Fibroblast of pulmonary artery (primary cell): ENCODE measurements at places on chromosomes 5 and 9.
A peak's percentile ranks its signal among the peaks of the same experiment; 100 is the strongest.

GRCh38 chr5:168327451-168327850, 36.0 kb downstream of the WWC1 start:
- DNase-seq = no peak

GRCh38 chr5:137587919-137588318, 88.8 kb upstream of the SPOCK1 start:
- DNase-seq = no peak

DNA sequence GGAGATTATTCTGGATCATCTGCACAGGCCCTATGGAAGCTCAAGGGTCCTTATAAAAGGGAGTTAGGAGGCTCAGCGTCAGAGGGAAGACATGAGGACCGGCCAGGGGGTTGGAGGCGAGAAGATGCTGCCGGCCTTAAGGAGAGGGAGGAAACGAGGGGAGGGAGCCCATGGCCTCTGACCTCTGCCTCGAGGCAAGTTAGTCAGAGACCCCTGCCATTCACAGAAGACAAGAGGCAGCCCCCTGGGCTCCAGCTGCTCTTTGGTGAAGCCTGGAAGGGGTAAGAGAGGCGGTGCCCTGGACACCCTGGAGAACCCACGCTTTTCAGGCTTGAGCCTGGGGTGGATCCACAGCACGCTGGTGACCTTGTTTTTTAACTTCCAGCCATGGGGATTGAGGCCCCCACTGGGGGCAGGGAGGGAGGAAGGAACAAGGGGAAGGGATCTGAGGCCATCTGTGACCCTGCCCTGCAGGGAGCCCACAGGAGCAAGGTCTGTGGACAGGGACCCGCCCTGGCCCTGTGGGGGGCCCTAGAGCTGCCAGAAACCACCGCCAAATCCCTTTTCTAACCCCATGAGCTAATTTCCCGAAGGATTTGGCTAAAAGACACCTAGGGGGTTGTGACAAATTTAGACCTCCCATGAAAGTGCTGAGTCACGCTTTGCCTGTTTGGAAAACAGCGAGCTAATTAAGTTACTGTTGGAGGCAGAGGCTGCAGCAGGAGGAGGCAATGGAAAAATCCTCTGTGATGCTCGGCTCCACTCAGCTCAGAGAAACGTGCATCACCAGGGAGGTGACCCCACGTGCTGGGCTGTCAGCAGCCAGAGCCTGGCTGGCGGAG, 49.7 kb downstream of the OLFM1 start:
- DNase-seq = peak; percentile 7

- DNase-seq = no peak
Observed at GRCh38 chr5:76861612-76862011, 11.8 kb downstream of the S100Z start.

- DNase-seq = no peak
Observed at GRCh38 chr9:98288881-98289280, 33.4 kb upstream of the TBC1D2 start.

DNA sequence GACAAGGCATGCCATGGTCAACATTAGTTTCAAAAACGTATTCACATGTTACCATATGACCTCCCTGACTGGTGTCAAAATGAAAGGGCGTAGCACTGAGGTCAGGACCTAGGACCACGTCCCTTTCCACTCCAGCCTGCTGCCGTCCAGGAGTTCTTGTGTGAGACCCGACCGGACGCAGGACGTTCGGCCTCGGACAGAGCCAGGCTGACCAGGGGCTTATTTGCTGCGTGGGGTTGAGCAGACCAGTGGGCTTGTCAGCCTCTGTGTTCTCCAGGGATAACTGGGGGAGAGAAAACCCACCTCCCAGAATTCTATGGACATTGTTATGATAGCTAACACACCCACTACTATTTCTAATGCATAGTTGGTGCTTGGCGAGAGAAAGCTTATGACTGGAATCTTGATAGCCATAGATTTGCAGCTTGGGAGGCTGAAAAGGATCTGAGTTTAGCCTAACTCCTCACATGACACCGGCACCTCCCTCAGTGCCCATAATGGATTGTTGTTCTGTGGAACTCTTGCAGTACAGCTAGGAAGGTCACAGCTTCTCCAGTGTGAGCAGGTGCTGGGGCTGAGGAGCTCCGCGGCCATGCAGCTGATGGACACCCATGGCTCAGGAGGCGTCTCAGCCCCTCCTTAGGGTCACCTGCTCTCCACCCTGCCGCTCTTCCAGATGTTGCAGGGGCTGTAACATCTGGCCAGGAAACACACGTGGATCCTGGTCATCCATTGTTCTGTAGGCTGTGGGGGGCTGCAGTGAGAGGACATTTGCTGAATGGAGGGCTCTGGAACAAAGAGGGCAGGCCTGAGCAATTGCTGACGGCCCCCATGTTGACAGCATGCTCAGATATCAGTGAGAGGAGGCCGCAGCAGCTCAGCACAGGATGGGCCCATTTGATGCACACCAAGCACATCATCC, 368.4 kb downstream of the IRX2 start:
- DNase-seq = no peak

GRCh38 chr9:75490326-75490725, 400.1 kb upstream of the PCSK5 start:
- DNase-seq = no peak

- DNase-seq = no peak
Observed at GRCh38 chr5:94360382-94361130, 257.8 kb downstream of the KIAA0825 start.

- peak; percentile 1 for DNase-seq
Observed at GRCh38 chr5:1840741-1841521, 39.7 kb downstream of the NDUFS6 start.

DNA sequence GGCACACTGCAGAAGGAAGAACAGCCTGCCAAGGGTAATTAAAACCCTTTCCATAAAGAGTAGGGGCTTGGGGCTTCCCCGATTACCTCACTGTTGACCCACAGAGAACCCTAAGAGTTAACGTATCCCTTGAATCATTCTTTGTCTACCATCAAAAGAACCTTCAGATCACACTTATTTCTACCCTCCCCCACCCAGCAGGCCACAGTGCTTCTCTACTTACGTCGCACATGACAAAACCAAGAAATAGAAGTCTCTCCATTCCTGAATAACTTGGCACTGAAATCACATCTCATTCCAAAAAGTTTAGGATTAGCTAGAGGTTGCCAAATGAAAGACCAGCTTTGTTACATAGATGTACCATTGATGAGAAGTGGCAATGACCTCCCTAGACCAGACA, 268.7 kb upstream of the GAS1 start:
- DNase-seq = no peak

- no peak for DNase-seq
Observed at GRCh38 chr5:135504376-135504775, 31.4 kb downstream of the NEUROG1 start.

DNA sequence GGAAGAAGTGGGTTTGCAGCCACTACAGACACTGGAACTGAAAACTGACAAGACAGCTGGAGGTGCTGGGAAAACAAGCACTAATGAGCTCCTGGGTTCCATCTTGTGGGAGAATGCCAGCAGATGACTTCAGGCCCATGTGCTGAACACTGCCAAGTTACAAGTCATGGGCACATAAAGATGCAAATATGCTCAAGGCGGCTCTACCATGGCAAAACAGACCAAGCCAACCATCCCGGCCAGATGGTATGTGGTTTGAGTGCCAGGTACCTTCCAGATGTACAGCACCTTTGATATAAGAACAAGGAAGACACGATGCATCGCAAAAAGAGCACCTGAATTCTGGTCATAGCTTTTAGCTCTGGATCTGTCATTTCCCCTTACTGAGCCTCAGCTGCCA, 19.9 kb downstream of the TNFSF8 start:
- no peak for DNase-seq

DNA sequence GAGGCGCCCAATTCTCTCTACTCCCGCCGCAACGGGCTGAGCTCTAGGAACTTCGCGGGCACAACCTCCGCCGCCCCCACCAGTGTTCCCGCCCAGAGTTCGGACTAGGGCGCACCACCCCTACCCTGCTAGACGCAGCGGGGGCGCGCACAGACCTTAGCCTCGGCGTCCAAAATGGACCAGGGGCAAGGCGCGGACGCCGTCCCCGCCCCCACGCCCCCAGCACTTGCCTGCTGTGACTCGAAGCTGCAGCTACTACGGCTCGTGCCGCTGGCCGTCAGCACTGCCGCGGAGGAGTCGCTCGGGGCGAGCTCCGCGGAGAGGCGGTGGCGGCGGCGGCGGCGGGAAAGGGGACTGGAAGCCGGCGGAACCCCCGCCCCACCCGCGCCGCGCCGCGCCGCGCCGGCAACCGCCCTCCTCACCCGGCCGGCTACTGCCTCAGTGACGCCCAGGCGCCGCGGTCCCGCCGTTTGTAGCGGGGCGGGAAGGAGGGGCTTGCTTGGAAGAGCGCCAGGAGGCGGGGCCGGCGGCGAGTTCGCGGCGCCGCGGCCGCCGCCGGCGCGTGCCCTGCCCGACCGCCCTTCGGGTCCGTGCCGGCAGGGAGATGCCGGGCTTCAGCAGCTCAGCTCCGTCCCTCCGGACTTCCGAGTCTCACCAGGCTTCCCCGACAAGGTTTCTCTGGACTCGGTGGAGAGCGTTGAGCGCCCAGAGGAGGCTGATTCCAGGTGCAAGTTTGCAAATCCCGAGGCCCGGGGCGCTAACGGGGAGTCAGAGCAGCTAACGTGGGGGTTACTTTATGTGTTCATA, 4.5 kb downstream of the ELAVL2 start:
- DNase-seq = no peak

- DNase-seq = no peak
Observed at GRCh38 chr5:124888050-124888506, 141.6 kb upstream of the ZNF608 start.

DNA sequence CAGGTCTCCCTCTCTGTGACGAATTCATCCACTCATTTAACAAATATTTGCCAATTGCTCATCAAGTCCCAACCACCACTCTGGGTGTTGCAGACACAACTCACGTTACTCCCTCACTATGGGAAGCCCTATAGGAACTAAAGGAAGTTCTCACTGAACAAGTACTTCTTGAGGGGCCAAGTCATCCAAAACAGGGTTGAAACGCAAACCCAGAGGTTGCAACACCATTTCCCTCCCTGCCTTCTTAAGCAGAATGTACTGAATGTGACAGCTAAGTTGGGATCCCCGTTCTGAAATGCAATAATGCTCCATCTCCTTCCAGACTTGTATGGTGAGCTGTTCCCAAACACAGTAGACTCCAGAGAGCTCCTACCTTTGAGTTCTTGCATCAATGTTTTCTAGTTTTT, 34.3 kb downstream of the EPB41L4B start:
- DNase-seq = peak; percentile 6

DNA sequence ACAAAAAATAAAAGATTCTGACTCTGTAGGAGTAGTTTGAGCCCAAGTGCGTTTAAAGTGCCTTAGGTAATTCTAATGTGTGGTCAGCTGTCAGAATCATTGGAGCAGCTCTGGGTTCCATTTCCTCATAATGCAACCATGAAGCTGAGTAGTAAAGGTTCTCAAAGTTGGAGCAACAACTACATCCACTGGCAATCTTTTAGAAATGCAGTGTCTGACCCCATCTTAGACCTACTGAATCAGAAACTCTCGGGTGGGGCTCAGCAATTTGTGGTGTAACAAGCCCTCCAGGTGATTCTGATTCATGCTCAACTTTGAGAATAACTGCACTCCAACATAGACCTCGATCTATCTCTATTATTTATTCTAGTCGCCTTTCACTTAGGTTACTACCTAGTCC, 7.6 kb upstream of the ALDH1A1 start:
- peak; percentile 14 for DNase-seq

GRCh38 chr5:41508696-41509398, 1.6 kb downstream of the PLCXD3 start:
- peak; percentile 16 for DNase-seq

- DNase-seq = no peak
Observed at GRCh38 chr5:10323588-10324488, 16.1 kb upstream of the CMBL start.

DNA sequence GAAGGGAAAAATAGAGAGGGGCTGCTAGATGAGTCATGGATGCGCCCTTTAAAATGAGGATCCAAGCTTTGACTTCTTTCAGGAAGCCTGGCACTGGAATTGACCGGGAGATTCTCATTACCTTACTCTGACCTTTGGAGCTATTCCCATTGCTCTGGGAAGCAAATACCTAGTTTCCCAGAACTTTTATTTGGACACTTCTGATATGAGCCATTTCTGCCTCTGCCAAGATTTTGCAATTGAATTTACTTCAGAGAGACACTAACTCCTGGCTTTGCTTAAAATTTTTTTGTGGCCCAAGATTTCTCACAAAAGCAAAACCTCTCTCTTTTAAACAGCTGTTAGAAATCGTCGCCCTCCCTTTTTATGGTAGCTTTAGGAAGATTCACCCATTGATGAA, 15.7 kb upstream of the AGXT2 start:
- DNase-seq = no peak

DNA sequence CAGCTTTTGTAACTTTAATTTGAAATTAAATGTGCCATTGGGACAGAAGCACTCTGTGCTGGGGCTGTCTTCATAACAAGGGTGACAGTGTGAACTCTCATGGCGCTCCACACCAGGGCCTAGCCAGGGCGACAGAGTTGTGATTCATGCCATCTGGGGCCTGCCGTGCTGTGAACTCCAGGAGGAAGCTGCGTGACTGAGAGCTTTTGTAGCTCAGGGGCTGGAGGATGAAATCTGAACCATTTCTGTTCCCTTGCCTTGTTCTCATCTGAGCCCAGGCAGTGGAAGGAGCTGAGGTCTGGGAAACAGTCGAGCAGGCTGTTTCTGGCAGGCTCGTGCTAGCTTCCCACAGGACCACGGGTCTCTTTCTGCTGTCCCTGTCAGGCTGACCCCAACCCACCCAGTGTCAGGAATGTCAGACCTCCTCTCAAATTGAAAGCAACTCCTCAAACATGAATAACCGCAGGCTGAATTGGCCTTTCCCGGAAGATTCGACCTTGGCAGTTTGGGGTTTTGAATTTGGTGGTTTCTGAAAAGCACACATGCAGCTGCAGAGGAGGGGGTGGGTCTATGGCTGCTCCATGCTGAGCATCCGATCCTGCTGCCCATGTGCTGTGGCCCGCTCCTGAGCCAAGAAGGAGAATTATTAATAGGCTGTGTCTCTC, 69.2 kb upstream of the RPS23 start:
- peak; percentile 60 for DNase-seq

DNA sequence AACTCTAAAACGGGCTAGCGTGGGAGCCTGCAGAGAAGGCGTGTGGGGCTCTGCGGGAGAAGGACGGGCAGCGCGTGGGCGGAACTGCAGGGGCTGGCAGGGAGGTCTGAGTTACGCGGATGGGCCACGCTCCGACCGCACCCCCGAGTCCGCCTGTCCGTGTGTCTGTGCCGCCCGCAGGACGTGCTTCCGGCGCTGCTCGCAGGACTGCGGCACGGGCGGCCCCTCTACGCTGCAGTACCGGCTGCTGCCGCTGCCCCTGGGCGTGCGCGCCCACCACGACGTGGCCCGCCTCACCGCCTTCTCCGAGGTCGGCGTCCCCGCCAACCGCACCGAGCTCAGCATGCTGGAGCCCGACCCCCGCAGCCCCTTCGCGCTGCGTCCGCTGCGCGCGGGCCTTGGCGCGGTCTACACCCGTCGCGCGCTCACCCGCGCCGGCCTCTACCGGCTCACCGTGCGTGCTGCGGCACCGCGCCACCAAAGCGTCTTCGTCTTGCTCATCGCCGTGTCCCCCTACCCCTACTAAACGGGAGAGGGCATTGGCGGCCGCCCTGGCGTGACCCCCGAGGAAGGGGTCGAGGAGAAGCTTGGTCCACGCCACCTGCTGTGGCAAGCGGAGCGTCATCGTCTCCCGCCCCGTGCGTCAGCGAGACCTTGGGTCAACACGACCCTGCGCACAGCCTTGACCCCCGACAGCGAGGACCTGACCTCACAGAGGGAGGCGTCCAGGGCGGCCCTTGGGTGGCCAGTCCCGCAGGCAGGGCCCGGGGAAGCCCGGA, 11.4 kb upstream of the ASS1 start:
- peak; percentile 49 for DNase-seq
